ENCODE measurements at places on chromosomes 13 and 19.
A peak's percentile ranks its signal among the peaks of the same experiment; 100 is the strongest.

DNA sequence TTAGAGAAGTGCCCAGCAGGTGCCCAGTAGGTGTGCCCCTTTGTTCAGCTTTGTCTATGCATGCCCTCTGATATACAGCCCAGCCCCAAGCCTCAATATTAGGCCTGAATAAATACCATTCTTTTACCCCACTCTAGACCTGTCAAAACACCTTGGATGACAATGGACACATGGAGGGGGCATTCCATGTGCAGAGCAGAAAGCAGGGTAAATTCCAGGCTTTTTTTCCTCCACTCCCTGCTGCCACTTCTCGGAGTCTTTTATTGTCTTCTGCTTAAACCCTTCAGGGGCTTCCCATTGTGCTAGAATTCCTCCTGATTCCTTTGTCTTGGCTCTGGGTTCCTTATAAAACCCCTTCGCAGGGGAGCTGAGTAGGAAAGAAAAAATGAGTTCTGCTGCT lies 5.8 kb upstream of the FRY start:
- DNase-seq = no peak

- peak; percentile 44 for DNase-seq
Observed at GRCh38 chr19:9848060-9848459, 12.9 kb downstream of the PIN1 start.

DNA sequence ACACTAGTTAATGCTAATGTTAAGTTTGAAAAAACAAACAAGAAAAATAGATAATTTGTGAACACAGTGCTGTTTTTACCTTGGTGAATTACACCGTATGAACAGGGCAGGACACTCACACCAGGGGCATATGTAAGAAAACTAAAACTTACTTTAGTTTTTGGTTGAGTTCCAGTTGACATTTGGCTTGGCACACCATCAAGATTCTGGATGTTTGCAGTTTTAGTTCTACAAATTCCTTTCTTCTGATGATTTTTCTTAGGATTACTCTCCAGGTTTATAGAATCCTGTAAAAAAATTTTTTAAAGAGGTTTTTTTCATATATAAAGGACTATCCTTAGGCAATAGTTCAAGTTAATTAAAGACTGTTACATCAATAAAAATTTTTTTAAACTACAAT lies 238.5 kb upstream of the STARD13 start:
- no peak for DNase-seq

DNA sequence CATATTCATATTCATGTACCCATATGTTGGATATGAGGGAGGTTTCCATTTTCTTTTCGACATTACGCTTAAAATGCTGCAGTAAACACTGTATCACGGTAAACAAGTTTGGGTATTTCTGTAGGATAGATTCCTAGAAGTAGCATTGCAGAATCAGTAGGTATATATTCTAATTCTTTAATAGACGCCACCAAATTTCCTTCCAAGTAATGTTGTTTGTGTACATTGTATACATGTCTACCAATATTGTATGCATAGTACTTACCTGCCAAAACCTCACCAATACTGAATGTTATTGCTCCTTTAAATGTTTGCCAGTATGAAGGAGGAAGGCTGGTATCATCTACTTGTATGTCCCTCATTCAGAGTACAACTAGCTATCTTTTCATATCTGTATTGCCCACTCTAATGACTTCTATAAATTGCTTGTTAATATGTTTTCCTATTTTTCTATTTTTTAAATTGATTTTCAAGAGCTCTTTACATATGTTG lies 56.1 kb upstream of the ZNF536 start:
- DNase-seq = no peak

GRCh38 chr19:47075941-47076340 lies 27.5 kb upstream of the TMEM160 start:
- DNase-seq = no peak

DNA sequence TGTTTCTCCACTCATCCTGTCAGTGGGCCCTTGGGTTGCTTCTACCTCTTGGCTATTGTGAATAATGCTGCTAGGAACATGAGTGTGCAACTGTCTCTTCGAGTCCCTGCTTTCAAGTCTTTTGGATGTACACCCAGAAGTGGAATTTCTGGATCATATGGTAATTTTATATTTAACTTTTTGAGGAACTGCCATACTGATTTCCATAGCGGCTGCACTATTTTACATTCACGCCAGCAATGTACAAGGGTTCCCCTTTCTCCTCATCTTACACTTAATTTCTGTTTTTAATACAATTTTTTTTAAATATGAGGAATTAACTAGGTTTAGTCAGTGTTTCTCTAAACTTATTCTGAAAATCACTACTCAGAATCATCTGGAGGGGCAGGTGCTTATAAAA lies 24.2 kb upstream of the SLC46A3 start:
- no peak for DNase-seq

DNA sequence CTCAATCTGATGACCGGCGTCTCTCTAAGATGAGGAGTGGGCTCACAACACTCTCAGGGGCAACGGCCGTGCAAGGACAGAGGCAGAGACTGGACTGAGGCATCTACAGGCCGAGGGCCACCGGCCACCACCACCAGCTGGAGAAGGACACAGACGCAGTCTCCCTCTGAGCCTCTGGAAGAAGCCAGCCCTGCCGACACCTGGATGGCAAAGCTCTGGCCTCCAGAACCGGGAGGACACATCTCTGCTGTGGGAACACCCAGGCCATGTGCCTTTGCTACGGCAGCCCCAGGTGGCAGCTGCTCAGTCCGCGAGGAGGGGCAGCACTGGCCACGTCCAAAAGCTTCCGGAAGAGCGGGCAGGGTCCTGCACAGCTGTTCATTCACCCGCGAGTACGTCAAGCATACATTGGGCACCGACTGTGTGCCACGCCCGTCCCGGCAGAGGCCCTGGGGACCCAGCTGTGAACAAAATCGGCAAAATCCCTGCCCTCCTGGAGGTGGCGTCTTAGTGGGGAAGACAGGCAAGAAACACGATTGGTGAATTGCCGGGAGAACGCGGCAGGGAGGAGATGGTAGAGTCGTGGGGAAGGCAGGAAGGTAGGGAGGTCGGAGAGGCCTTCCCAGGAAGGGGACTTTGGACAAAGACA lies 17.1 kb downstream of the C2CD4C start:
- no peak for DNase-seq

DNA sequence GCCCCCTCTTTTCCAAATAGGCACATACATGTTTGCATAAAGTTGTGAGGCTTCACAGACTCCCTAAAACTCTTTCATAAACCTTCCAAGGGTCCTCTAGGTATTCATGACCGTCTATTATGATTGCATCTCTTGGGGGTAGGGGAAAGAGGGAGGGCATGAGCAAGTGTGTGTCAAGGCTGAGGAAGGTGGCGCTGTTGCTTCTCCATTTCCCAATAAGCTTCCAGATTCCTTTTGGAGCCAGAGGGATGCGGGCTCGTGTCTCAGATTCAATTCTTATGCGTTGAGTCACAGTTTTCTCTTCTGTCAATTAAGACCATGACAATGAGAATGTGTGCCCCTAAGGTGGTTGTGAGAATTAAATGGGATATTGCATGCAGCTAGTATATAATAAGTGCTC lies 51.0 kb upstream of the CYP2A7 start:
- no peak for DNase-seq

- DNase-seq = no peak
Observed at GRCh38 chr13:73844986-73845385, 289.2 kb downstream of the KLF12 start.

DNA sequence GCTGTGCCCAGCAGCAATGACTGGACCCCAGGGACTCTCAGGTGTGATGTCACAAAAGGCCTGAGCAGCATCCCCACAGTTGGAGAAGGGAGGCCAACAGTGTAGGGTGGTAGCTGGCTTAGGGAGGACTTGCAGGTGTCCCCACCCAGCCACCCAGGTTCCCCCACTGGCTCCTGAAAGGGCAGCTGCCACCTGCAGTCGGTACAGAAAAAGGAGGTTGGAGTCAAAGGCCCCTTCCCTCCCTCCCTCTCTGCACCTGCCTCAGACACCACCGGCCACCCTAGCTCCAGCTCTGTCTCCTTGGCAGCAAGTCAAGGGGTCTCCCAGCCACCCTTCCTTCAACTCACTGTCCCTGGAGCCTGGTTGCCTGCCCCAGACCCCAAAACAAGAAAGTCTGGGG lies at the start of gene PCP2:
PCP2 (minus strand) TSS at position 22 of the 400 bp plus-strand sequence. CDS start 262 bp downstream, outside the sequence.
- no peak for DNase-seq

DNA sequence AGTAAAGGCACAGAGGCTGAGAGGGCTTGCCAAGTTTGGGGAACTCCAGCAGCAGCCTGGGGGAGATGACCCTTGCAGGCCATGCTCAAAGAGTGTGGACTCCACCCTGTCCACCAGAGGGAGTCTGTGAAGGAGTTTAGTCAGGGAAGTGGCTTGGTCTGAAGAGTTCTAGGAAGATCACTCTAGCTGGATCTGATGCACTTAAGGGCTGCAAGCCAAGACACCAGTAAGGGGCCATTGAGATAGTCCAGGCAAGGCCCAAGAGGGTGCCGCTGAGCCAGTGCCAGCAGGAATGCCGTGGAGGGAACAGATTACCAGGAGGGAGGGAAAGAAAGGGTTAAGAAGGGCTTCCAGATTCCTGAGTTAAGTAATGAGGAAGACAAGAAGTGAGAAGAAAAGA lies 68.7 kb downstream of the ZAR1L start:
- DNase-seq = no peak

DNA sequence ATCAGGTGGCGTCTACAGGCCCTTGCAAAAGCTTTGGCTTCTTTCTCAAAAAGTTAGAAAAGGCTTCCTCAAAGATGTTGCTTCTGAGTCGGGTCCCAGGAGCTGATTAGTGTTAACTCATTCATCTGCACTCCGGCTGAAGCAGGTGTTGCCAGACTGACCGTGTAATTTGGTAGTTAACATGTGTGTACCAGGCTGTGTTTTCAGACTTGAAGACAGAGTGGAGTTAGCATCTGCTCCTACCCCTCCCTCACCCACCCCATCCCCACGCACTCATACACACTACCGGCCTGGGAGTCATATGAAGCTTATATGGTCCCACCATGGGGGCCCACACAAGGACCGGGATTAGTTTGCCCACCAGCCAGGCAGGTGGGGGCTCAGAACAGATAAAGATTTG lies 111.5 kb downstream of the DNAJC15 start:
- DNase-seq = no peak

GRCh38 chr19:53156850-53157249 lies 2.0 kb downstream of the ZNF347 start:
- no peak for DNase-seq

- DNase-seq = no peak
Observed at GRCh38 chr13:109131698-109132257, 502.4 kb downstream of the MYO16 start.

DNA sequence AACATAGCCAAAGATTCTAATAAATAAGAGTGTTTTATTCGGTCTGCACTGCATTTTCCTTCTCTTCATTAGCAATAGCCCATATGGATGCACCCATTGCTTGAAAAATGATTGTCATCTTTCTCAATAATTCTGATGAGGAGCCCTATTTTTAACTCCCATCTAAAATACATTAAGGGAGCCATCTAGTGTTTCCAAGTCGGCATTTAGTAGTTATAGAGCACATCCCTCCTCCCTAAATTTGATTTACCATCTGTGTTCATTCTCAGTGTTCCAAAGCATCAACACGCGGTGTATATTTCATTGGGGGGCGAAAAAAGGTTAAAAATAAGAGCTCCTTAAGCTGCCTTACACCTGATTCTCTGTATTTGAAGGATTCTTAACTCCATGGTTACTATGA lies 119.2 kb upstream of the IPO5 start:
- no peak for DNase-seq

DNA sequence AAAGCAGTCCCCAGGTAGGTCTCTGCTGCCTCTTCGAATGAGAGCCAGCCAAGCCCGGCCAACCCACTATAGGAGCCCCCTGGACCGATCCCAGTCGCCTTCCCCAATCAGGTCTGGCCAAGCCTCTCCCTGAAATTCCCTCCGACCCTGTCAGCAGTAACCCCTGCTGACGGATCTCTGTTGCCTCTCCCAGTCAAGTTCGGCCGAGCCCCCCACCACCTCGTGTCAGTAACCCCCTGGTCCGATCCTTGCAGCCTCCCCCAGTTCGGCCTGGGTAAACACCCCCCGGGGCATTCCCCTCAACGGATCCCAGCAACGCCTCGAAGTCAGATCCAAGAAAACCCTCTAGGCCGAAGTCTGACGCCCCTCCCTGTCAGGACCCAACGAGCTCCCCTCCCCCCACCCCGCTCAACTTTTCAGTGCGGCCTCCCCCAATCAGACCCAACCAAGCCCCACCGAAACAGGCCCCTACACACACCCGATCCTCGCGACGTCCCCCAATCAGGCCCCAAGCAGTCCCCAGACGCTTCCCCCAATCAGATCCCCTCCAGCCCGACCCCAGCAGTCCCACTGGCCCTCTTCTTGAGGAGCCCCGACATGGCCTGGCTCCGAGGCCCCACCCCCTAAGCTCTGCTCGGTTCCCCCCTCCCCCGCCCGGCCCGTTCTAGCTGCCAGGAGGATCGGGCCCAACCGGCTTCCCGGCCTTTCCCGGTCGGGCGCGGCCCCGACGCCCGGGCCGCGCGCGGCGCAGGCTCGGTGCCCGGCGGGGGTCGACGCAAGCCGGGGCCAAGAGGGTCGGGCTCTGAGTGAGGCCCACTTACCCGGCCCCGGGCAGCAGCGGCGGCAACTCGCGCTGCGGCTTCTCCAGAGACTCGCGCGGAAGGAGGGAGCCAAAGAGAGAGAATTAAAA lies 1.8 kb downstream of the TNPO2 start:
- DNase-seq = peak; percentile 64

Measured in CD4-positive, alpha-beta T cell treated with Interleukin-15 for 1 hour (primary cell).